ENCODE measurements at places on chromosomes 5 and 9. TPM values are rescaled to one million over a fixed set of nuclear protein-coding genes. Genes with fewer than 3 reads are reported as not detected.
A peak's percentile ranks its signal among the peaks of the same experiment; 100 is the strongest.

- no peak for DNase-seq
- no peaks in the 10 kb centered on the region for H3K27me3 ChIP-seq
- H3K4me3 ChIP-seq, result no peak overlapping the region
- H3K36me3 ChIP-seq, result peaks cover 12% of the 10 kb centered on the region
- H3K4me1 ChIP-seq, result no peaks in the 10 kb centered on the region
- no peak overlapping the region for H3K27ac ChIP-seq
These were observed 21.5 kb downstream of the MVB12B start for GRCh38 chr9:126347911-126348760.

GRCh38 chr5:139809331-139809810 is 13.8 kb downstream of the PSD2 start:
- no peaks in the 10 kb centered on the region for H3K4me1 ChIP-seq
- H3K27ac ChIP-seq, result no peak overlapping the region
- DNase-seq, result peak; percentile 57
- no peaks in the 10 kb centered on the region for H3K36me3 ChIP-seq
- no peaks in the 10 kb centered on the region for H3K27me3 ChIP-seq

DNA sequence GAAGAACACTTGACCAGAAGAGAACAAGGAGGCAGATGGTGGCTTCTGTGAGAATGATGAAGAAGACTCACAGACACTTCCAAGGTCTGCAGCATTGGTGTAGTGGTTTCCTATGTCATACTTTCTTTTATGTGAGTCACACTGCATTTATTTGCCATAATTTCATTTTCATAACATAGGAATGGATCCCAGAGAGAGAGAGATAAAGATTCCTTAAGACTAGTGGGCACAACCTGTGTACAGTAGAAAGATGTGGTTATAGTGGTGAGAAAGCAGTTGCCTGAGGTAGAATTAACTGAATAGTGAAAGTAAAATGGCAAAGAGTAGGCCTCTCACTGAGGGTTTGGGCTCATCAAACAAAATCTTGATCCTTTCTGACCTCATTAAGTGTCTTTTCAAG is 7.6 kb upstream of the CCDC152 start:
- no peak for DNase-seq
- no peak overlapping the region for H3K27ac ChIP-seq
- no peaks in the 10 kb centered on the region for H3K27me3 ChIP-seq
- H3K36me3 ChIP-seq, result no peaks in the 10 kb centered on the region
- H3K4me3 ChIP-seq, result no peak overlapping the region

The SLC34A3 gene
- total RNA-seq, result not detected

Data from natural killer cell treated with Interleukin-12 subunit alpha and Interleukin-12 subunit beta and Interleukin-15 and Interleukin-18, amount 100 ng/mL, for 72 hours (primary cell).